Stimulated activated CD8-positive, alpha-beta memory T cell treated with anti-CD3 and anti-CD28 coated beads, Interleukin-7, amount 100 ng/mL, for 1 hour (primary cell): ENCODE measurements at places on chromosomes 13 and 19.

- no peak for DNase-seq
These were observed 43.3 kb downstream of the VWA8 start for GRCh38 chr13:41917641-41918040.

- DNase-seq, result no peak
These were observed 223.0 kb downstream of the TSHZ3 start for GRCh38 chr19:31126236-31126635.

DNA sequence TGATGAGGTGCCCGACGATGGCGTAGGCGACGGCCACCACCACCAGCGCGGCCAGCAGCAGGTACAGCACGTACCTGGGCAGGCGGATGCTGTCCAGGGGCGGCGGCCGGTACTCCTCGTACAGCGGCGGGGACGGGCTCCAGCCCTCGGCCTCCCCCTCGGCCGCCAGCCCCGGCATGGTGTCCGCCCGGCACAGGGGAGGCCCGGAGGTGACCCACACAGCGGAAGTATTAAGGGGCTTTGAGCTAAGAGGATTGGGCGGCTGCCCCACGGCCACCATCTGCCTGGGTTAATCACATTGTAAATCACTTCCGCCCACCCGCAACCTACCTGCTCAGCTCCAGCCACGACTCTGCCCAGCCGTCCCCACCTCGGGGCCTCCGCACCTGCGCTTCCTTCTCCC lies at the start of gene SMIM44:
SMIM44 (minus strand) TSS at position 216 of the 403 bp plus-strand sequence; CDS start at position 178, 38 bp downstream.
- no peak for DNase-seq

GRCh38 chr19:8370176-8371010 lies 6.4 kb downstream of the ANGPTL4 start:
- no peak for DNase-seq
